Amniotic epithelial cell (primary cell): ENCODE measurements at places on chromosomes 12 and 14.
A peak's percentile ranks its signal among the peaks of the same experiment; 100 is the strongest.

DNA sequence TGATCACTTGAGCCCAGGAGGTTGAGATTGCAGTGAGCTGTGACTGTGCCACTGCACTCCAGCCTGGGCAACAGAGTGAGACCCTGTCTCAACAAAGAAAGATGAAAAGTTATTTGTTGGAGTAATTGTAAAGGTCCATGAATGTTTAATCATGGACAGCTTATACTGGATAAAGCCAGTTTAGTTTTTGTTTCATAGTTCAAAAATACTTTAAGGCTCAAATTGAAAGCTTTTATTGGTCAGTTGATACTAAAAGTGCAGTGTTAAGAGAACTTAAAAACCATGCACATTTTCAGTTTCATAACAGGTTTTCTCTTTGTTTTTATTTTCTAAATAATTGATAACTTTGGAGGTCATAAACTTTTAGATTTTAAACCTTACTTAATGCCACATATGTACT is 108.4 kb downstream of the MON2 start:
- no peak for DNase-seq

DNA sequence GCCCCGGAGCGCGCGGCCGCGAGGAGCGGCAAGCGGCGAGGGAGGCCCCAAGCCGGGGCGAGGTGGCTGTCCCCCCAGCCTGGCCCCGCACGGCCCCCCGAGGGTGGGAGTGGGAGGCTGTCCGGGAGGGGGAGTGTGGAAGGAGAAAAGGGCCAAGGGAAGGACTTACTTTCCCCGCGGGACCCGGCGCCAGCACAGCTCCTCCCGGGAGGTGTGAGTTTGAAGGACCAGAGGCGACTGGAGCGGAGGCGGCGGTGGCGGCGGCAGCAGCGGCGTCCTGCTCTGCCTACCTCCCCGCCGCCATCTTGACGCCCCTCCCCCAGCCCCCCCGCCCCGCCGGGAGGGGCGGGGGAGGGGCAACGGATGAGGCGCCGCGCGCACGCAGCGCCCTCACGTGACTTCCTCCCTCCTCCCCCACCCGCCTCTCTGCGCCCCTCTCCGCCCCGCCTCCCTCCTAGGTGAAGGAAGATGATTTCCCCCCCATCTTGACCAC is at the start of gene SBNO1:
SBNO1 (minus strand) TSS at position 316 of the 493 bp plus-strand sequence. CDS start 14,406 bp downstream, outside the sequence.
- DNase-seq = peak; percentile 79

DNA sequence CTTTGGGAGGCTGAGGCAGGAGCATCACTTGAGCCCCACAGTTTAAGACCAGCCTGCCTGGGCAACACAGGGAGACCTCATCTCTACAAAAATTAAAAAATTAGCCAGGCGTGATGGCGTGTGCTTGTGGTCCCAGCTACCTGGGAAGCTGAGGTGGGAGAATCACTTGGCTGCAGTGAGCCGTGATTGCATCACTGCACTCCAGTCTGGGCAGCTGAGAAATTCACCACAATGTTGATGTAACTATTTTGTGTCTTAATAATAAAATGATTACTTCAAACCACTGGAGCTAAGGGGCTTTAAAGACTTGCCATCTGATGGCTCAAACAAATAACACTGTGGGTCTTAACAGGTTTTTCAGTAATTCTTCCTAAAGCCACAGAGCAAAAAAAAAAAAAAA is 10.8 kb downstream of the ERH start:
- DNase-seq = peak; percentile 62

DNA sequence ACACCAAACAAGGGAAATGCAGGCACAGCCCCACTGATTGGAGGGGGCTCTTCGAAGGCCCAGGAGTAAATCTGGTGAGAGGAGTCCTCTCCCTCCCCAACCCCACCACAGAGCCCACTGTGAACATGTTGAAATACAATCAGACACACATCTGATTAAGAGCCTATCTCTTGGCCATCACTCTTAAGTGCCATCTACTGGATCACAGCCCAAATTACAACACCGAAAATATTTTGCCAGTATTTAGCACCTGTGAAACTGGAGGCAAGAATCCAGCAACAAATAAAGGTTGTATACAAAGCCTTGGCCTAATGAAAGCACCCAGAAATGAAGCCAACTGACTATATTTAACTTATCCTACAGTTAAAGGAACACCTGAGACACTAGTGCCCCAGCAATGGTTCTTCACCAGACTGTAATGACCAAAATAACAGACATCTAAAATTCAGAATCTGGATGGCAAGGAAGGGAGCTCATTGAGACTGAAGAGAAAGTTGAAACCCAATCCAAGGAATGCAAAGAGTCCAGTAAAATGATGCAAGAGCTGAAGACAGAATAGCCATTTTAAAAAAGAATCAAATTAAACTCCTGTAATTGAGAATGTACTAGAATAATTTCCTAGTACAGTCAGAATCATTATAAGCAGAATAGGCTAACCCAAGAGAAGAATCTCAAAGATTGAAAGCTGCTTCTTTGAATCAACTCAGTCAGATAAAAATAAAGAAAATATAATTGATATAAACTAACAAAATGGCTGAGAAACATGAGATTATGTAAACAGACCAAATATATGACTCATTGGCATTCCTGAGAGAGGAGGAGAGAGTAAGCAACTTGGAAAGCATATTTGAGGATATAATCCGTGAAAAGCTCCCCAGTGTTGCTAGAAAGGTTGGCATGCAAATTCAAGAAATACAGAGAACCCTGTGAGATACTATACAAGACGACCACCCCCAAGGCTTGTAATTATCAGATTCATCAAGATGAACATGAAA is 1117.0 kb downstream of the FLRT2 start:
- peak; percentile 0 for DNase-seq

DNA sequence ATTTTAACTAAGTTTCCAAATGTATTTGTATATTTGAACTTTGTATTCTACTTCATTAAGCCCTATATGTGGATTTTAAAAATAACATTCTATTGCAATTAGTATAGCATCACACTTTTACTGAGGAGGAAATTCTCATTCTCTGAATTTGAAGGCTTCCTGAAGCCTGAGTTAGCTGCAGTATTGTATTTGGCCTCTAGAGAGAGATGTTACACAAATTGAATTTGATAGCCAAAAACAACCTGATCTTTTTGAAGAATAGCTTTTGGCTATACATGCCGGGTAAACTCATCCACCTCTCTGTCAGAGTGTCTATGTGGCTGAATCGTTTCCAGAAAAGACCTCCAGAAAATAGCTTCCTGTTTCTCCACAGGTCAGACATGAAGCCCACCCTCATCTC is 316.5 kb upstream of the OR4E1 start:
- peak; percentile 16 for DNase-seq

DNA sequence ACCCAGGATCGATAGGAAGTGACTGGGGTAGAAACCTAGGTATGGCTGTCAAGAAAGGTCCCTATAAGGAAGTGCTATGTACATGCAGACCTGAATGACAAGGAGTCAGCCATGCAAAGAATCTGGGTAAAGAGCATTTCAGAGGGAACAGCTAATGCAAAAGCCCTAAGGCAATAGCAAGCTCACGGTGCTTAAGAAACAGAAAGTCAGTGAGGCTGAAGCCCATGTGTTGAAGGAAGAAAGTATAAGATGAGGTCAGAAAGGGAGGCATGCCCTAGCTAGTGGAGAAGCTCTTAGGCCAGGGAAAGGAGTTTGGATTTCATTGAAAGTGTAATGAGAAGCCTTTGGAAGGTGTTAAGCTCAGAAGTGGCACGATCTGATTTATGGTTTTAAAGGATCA is 6.0 kb upstream of the ADCY6 start:
- DNase-seq = no peak

GRCh38 chr12:40146800-40147797 is 41.2 kb upstream of the SLC2A13 start:
- no peak for DNase-seq

DNA sequence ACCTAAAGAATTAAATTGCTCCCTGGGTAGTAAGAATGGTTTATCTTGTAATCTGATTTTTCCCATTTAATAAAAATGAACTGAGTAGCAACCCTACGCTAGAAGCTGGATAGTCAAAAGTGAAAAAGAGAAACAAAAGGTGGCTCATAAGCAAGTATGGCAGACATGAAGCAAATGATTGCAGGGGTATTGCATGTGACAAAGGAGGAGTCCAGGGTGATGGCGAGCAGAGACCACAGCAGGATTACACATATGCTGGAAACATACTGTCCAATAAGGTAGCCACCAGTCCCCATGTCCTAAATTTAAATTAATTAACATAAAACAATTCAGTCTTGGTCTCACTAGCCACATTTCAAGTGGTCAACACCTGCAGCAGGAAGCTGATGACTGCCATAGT is 283.8 kb downstream of the MED13L start:
- DNase-seq = no peak

- DNase-seq = no peak
These were observed 80.6 kb downstream of the DDX51 start for GRCh38 chr12:132063491-132063890.

DNA sequence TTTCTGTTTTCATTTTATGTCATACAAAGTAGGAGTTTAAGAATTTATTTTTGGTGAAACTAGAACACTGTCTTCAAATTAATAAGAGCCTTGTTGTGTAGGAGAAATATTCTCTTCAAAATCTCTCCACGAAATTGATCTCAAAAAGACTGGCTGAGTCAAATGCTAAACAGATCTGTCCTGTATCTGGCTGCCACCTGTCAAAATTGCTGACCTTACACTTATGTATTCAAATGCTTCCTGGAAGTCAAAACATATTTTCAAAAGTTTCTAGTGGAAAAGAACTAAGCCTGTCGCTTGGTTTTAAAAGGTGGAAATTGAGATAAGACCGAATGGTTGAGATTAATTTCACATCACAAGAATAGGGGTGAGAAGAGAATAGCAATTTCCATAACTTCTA is 121.4 kb downstream of the RGS6 start:
- DNase-seq = no peak

DNA sequence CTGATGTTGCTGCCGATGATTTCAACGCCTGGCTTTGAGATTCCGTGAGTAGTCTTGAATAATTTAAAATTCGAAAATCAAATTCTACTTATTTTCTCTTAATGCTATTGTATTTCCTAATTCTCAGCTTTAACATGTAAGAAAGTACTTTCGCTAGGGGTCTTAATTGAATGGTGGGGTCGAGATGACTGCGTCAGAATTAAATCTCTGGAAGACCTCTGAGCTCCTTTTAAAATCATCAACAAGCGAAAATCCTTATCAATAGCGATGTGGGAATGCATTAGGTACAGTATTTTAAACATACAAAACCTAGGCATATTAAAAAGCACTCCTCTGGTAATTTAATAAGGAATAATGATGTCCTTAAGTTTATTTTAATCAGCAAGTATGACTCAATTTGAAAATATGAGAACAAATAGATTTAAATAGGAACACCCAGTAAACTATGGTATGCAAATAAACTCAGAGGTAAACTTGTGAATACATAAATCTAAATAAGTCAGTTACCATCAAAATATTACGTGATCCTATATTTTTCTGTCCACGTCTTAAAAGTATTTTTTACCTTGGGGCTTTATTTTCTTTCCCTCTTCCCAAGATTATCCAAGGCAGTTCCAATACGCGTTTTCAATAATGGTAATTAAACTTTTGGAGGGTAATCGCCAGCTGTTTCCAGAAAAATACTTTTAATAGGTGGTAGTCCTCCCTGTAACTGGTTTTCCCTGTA is 1.4 kb downstream of the FOXA1 start:
- DNase-seq = no peak

GRCh38 chr12:116116650-116117424 is 160.7 kb downstream of the MED13L start:
- no peak for DNase-seq

DNA sequence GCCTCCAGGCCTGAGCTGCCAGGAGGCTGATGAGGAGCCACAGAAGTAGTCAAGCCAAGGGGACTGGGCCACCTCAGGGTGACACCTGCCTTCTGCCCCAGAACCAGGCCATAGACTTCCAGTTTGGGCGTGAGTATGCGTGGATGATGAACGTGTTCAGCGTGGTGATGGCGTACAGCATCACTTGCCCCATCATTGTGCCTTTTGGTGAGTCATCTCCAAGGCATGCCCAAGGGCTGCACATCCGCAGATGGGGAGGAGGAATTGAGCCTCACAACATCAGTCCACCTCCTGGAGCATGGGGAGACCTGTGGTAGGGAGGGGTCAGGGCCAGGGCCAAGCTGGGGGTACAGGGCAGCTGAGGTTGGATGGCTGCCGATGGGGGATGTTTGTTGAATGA is 22.3 kb downstream of the NGB start:
- DNase-seq = no peak

DNA sequence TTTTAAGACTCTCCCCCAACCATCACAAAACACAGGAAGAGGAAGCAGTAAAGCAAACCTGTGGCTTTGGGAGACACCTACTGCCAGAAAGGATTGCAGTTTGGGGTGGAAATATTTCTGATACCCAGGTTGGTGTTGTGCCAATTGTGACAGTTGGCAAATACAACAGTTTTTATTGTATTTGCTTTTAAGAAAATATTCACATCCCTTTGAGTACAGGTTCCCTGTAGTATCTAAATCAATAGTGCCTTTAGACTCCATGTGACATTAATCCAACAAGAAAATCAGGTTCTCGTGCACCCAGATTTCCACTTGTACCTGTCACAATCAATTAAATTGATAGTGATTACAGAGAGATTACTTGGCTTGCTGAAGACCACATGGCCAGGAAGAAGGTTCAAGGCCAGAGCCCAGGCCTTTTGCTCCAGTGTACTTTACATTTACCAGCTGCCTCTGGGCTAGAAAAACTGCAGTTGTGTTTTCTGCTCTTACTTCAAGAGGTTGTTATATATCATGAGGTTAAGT is 361.2 kb downstream of the ATP23 start:
- DNase-seq = peak; percentile 32

GRCh38 chr12:5399266-5399665 is 32.6 kb upstream of the NTF3 start:
- DNase-seq = no peak

- DNase-seq = no peak
These were observed at the start of gene DDN for GRCh38 chr12:48999371-49000131. Gene DDN, minus strand, starts transcription at chr12:48999375. Its CDS starts 88 bp downstream, at chr12:48999287.

GRCh38 chr12:122929812-122930211 is 33.9 kb upstream of the VPS37B start:
- no peak for DNase-seq

GRCh38 chr12:25592725-25593495 is 39.8 kb upstream of the LMNTD1 start:
- DNase-seq = no peak

DNA sequence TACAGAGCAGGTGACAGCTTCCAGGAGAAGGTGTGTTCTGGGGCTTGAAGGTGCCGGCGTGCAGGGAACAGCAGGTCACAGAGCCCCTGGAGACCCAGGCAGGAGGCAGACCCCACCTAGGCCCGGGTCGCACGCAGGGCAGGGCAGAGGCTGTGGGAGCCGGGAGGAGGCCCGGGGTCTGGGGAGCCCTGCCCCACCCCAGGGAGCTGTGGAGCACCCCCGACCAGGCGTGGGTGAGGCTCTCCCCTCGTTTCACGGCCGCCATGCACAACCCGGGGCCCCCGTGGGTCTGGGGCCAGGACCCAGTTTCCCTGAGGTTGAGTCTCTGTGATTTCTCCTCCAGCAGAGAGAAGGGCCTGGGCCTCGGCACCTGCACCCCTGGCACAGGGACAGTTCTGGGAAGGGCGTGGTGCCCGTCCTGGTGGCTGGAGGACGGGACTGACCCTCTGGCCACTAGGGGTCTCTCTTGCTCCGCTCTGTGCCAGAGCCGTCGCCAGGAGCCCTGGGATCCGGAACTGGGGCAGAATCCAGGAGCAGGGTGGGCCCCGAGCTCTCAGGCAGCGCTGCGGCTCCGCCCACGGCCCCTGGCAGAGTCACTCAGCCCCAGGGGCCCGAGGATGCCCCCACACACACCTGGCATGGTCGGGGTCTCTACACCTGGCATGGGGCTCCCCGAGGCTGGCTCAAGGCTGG is 75.2 kb upstream of the FBRSL1 start:
- DNase-seq = peak; percentile 49
